ENCODE measurements at places on chromosomes 12 and 14. TPM values are rescaled to one million over a fixed set of nuclear protein-coding genes. Genes with fewer than 3 reads are reported as not detected.

ADAM21 gene
- not detected for total RNA-seq

KLRK1 gene
- not detected for total RNA-seq

PPP1R1A gene
- total RNA-seq = 0.08 TPM

MMP17 gene
- total RNA-seq = 13.3 TPM

IFI27 gene
- 1.2 TPM for total RNA-seq

ARHGAP9 gene
- 0.43 TPM for total RNA-seq

DYRK2 gene
- 15.2 TPM for total RNA-seq

GPRC5A gene
- total RNA-seq = 314 TPM

PLEKHA5 gene
- total RNA-seq = 7.5 TPM

FSCB gene
- not detected for total RNA-seq

RASSF9 gene
- 0.46 TPM for total RNA-seq

ACSM4 gene
- total RNA-seq = not detected

TMEM132C gene
- not detected for total RNA-seq

ASIC1 gene
- total RNA-seq = 5.6 TPM

PRB2 gene
- total RNA-seq = not detected

SLC5A8 gene
- not detected for total RNA-seq

RHOJ gene
- total RNA-seq = not detected

CCDC38 gene
- 0.09 TPM for total RNA-seq

PTPRR gene
- 0.27 TPM for total RNA-seq

TMEM229B gene
- 0.24 TPM for total RNA-seq

NDUFA12 gene
- total RNA-seq = 129 TPM

CLEC4E gene
- 0.38 TPM for total RNA-seq

KRT77 gene
- total RNA-seq = not detected

GUCY2C gene
- 0.06 TPM for total RNA-seq

DPF3 gene
- 0.47 TPM for total RNA-seq

TIMM9 gene
- total RNA-seq = 72.1 TPM

CLEC6A gene
- not detected for total RNA-seq

ENDOU gene
- not detected for total RNA-seq

CLECL1 gene
- not detected for total RNA-seq

SLCO1B1 gene
- 0.49 TPM for total RNA-seq

SLC2A13 gene
- total RNA-seq = 3.0 TPM

OR4E2 gene
- total RNA-seq = not detected

ZNF891 gene
- total RNA-seq = 0.55 TPM

AKAP3 gene
- total RNA-seq = not detected
